GM20000 (cell line): ENCODE measurements at places on chromosomes 6 and 20.

GRCh38 chr6:30495993-30496392 lies 6.7 kb downstream of the HLA-E start:
- no peak for DNase-seq

- DNase-seq, result no peak
Observed at GRCh38 chr6:42137194-42137753, 5.1 kb downstream of the C6orf132 start.

DNA sequence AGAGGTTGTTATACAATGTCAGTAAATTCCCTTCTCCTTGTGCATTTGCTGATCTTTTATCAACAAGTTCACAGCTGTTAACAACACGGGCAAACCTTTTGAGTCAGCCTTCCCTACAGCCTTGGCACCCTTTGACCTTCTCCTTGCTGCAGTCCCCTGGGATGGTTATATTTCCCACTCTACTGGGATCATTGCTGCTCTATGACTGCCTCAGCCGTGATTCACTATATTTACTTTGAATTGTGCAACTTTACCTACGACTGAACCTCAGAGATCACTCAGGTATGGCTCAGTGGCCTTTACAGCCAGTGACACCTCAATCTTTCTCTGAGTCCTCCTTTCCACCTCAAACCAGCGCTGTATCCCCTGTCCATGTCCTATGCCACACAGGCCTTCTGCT lies 1293.3 kb downstream of the EPHA7 start:
- DNase-seq, result no peak

DNA sequence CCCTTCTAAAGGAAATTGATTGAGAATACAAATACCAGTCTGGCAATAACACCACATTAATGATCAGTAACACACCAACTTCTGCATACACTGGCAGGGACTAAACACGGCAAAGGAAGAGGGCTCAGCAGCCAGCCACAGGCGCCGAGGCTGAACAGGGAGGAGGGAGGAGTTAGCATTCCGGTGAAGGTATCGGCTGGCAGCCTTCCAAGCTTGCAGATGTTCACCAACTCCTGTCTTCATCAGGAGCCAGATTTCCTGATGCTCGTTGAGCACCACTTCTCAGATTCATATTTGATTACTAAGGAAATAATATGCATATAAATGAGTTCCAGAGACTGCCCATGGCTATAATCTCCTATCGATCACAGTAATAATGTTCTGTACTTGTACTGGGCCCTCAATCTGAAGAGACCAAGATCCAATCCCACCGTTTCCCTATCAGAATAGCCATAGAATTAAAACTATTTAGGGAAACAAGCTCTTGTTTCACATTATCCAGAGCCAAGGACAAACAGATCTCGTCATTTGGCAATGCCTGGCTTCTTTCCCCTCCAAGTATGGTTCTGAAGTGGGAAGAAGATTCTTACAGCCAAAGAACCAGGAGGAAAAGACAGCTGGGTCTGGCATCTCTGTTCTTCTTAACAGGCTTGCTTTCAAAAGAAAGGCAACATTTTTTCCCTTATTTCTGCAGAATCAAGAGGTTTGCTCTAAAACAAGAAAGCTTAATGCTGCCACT lies 42.2 kb downstream of the GFOD1 start:
- no peak for DNase-seq
